ENCODE measurements at places on chromosomes 6 and 20. TPM values are rescaled to one million over a fixed set of nuclear protein-coding genes. Genes with fewer than 3 reads are reported as not detected.
A peak's percentile ranks its signal among the peaks of the same experiment; 100 is the strongest.

The RPS6KA2 gene
- total RNA-seq = 6.5 TPM

The PARD6B gene
- total RNA-seq = 4.3 TPM

The C20orf144 gene
- 0.33 TPM for total RNA-seq

The MMP24OS gene
- total RNA-seq = 48.7 TPM

DNA sequence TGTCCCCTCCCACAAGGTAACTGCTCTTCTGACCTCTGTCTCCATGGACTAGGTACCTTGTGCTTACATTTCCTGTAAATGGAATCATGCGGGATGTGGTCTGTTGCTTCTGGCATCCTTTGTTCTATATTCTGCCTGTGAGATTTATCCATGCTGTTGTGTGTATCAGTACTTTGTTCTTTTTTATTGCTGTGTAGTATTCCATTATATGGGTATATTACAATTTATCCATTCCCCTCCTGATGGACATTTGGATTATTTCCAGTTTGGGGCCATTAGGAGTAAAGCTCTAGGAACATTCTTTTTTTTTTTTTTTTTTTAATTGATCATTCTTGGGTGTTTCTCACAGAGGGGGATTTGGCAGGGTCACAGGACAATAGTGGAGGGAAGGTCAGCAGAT lies 3.4 kb downstream of the C2 start:
- DNase-seq = no peak
- H3K27ac ChIP-seq = no peak overlapping the region
- peaks cover 3% of the 10 kb centered on the region for H3K27me3 ChIP-seq
- no peaks in the 10 kb centered on the region for H3K4me1 ChIP-seq

- peaks cover 43% of the 10 kb centered on the region for H3K36me3 ChIP-seq
- DNase-seq = no peak
- H3K27me3 ChIP-seq = no peaks in the 10 kb centered on the region
- H3K27ac ChIP-seq = no peak overlapping the region
- H3K4me1 ChIP-seq = peaks cover 14% of the 10 kb centered on the region
Measured at GRCh38 chr20:35039146-35039545, 53.5 kb downstream of the TRPC4AP start.

- peaks cover 56% of the 10 kb centered on the region for H3K27me3 ChIP-seq
- H3K27ac ChIP-seq = peak overlapping the region; percentile 2
- peaks cover 3% of the 10 kb centered on the region for H3K36me3 ChIP-seq
- peak overlapping the region; percentile 64 for H3K4me3 ChIP-seq
- DNase-seq = peak; percentile 65
Measured at GRCh38 chr6:27495386-27496135, 22.7 kb upstream of the ZNF184 start.

- no peak overlapping the region for H3K27ac ChIP-seq
- no peaks in the 10 kb centered on the region for H3K36me3 ChIP-seq
- DNase-seq = no peak
- H3K4me3 ChIP-seq = no peak overlapping the region
- peaks cover 20% of the 10 kb centered on the region for H3K4me1 ChIP-seq
Measured at GRCh38 chr6:72651174-72651573, 29.3 kb downstream of the KCNQ5 start.

DNA sequence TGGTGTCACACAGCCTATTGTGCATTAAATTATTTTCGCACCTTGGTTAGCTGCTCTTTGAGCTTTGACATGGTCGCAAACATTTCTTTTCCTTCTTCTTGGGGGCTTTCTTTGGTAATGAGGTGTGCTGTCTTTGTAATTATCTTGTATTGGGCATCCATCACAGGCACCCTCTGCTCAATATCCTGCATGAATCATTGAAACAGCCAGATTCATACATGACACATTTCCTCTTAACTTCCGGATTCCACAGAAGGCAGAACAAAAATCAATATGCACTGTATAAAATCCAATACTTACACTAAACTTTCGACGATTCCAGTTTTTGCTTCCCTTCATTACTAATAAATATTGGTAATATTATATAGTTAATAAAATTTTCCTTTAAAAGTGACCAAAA lies 175.6 kb downstream of the SYNE1 start:
- no peak overlapping the region for H3K4me3 ChIP-seq
- H3K27ac ChIP-seq = no peak overlapping the region
- H3K27me3 ChIP-seq = no peaks in the 10 kb centered on the region

All from activated CD4-positive, alpha-beta memory T cell treated with anti-CD3 and anti-CD28 coated beads, Interleukin-2, amount 10 ng/mL, durations not matched to agents 7 days and 5 days (primary cell).